A549 treated with Hydrocortisone at 1 μM for 4 hours (cell line): ENCODE measurements at places on chromosomes 13 and 19. TPM values are rescaled to one million over a fixed set of nuclear protein-coding genes. Genes with fewer than 3 reads are reported as not detected.

Gene FXYD3
- 0.18 to 0.71 TPM (median 0.32 TPM) in 5 replicates for total RNA-seq

Gene GSX1
- total RNA-seq, result not detected in 5 replicates

Gene MBD3L2
- total RNA-seq, result not detected in 5 replicates

Gene ZNF560
- not detected in 5 replicates for total RNA-seq

Gene SHISA7
- not detected in 5 replicates for total RNA-seq

Gene ZNF304
- 2.0 to 2.9 TPM (median 2.2 TPM) in 5 replicates for total RNA-seq
